Fibroblast of lung (primary cell): ENCODE measurements at places on chromosomes 4 and X. TPM values are rescaled to one million over a fixed set of nuclear protein-coding genes. Genes with fewer than 3 reads are reported as not detected.

The HPGD gene
- total RNA-seq, result 0.17 and 0.26 TPM in 2 replicates

The ALAS2 gene
- total RNA-seq, result not detected in 2 replicates

GRCh38 chr4:75497133-75497532, 17.1 kb downstream of the RCHY1 start:
- no peaks in the 10 kb centered on the region for H3K4me1 ChIP-seq
- no peak overlapping the region for H3K4me3 ChIP-seq
- DNase-seq, result peak; percentile 38
- peak overlapping the region; percentile 8 for H3K27ac ChIP-seq
- no peaks in the 10 kb centered on the region for H3K36me3 ChIP-seq

GRCh38 chrX:24293412-24293811, 20.5 kb downstream of the SUPT20HL2 start:
- H3K4me1 ChIP-seq, result no peaks in the 10 kb centered on the region
- H3K4me3 ChIP-seq, result no peak overlapping the region
- DNase-seq, result no peak
- no peaks in the 10 kb centered on the region for H3K36me3 ChIP-seq
- H3K27me3 ChIP-seq, result no peaks in the 10 kb centered on the region

DNA sequence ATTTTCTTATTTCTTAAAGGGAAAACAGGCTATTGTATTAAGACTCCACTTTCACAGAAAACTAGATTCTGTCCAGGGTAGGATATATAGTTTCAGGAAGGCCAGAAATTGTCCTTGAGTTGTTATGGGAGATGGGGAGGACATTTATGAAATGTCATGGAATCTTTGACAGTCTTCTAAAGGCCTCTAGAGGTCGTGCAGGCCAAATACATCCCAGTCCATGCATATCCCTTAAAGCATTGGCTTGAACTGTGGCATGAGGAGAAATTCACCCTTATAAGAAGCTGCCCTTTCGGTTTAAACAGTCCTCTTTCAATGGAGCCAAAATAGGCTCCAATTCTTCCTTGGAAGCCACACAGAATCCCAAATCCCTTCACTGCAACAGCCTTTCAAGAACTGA, 183.6 kb upstream of the NOCT start:
- no peak for DNase-seq
- H3K27me3 ChIP-seq, result no peaks in the 10 kb centered on the region
- no peaks in the 10 kb centered on the region for H3K36me3 ChIP-seq
- H3K27ac ChIP-seq, result no peak overlapping the region

- H3K36me3 ChIP-seq, result no peaks in the 10 kb centered on the region
- no peak for DNase-seq
- no peak overlapping the region for H3K27ac ChIP-seq
- no peaks in the 10 kb centered on the region for H3K4me1 ChIP-seq
- H3K4me3 ChIP-seq, result no peak overlapping the region
Measured at GRCh38 chr4:16062601-16063000, 21.2 kb downstream of the PROM1 start.

DNA sequence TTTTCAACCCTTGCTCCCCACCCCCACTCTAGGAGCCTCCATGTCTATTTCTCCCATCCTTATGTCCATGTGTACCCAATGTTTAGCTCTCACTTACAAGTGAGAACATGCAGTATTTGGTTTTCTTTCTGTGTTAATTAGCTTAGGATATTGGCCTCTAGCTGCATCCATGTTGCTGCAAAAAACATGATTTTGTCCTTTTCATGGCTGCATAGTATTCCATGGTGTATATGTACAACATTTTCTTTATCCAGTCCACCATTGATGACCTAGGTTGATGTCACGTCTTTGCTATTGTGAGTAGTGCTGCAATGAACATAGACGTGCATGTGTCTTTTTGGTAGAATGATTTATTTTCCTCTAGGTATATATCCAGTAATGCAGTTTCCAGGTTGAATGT, 472.8 kb downstream of the ZNF674 start:
- no peaks in the 10 kb centered on the region for H3K36me3 ChIP-seq
- no peaks in the 10 kb centered on the region for H3K27me3 ChIP-seq
- H3K4me3 ChIP-seq, result no peak overlapping the region
- no peaks in the 10 kb centered on the region for H3K4me1 ChIP-seq
- no peak for DNase-seq
- no peak overlapping the region for H3K27ac ChIP-seq
